ENCODE measurements at places on chromosomes 12 and 14.

- no peak for DNase-seq
These were observed 67.6 kb downstream of the SLC38A6 start for GRCh38 chr14:61048640-61049039.

GRCh38 chr12:52232203-52232673 lies 805 bp upstream of the KRT7 start:
- no peak for DNase-seq

DNA sequence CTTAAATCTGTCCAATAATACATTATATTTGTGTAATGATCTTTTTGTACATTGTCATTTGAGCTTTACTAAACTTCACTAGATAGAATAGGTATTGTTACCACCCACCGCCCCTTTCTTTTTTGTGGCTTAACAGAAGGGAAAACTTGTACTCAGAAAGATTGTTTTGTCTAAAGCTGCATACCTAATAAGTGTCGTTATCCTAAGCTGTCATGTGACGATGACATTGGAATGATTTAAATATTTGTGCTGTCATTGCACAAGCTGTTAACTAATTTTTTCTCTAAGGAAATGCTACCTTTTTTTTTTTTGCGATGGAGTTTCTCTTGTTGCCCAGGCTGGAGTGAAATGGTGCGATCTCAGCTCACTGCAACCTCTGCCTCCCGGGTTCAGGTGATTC lies 3.6 kb downstream of the DIP2B start:
- DNase-seq: no peak

DNA sequence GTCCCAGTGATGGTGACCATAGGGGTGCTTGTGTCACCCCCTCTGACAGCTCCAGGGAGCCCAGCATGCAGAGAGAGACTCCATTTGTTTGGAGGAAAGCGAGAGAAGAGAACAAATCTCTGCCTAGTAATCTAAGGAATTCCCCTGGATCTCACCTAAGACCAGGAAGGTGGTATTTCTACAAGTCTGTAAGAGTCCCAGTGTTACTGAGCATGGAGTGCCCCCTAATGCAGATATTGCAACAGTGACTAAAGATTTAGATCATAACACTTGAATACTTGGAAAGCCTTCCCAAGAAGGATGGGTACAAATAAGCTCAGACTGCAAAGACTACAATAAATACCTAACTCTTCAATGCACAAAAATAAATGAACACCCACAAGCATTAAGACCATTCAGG lies 360.4 kb upstream of the GARIN6 start:
- no peak for DNase-seq

GRCh38 chr14:61362072-61362750 lies 40.8 kb downstream of the PRKCH start:
- no peak for DNase-seq

- no peak for DNase-seq
These were observed 28.2 kb upstream of the RPLP0 start for GRCh38 chr12:120229071-120229486.

DNA sequence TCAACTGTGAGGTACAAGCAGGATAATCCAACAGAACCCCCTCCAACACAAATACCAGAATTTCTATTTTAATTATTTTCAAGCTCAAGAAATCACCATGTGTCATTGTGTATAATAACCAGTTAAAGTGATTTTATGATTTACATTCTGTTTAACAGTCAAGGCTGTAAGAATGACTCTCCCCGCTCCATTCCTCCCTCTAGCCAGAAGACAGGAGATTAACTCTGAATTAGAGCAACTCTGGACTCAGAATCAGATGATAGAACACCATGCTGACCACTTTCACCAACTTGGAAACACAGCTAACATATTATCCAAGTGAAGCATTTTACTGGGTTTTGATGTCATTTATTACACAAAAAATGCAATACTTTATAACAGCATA lies 71.9 kb downstream of the ATP2B1 start:
- no peak for DNase-seq

- no peak for DNase-seq
These were observed 44.6 kb upstream of the TUNAR start for GRCh38 chr14:95832012-95832411.

DNA sequence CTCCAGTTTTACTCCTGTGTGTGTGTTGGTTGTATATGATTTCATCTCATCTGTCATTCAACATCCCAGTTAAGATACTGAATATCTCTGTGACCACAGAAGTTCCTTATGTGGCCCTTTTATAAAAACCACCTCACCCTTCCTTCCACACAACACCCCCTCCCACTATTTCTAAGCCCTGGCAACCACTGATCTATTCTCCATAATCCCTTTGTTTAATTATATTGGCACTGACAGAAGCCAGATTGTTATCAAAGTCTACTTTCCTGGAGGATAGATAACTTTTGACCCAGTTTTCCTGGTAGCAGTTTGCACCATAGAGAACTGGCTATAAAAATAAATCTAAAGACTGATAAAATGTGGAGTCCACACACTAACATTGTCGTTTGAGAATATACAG lies 902.8 kb downstream of the SLC16A7 start:
- no peak for DNase-seq

GRCh38 chr12:39931857-39932256 lies 174.0 kb downstream of the SLC2A13 start:
- no peak for DNase-seq

GRCh38 chr12:34393086-34393820 lies 371.0 kb downstream of the ALG10 start:
- DNase-seq: peak; percentile 9

DNA sequence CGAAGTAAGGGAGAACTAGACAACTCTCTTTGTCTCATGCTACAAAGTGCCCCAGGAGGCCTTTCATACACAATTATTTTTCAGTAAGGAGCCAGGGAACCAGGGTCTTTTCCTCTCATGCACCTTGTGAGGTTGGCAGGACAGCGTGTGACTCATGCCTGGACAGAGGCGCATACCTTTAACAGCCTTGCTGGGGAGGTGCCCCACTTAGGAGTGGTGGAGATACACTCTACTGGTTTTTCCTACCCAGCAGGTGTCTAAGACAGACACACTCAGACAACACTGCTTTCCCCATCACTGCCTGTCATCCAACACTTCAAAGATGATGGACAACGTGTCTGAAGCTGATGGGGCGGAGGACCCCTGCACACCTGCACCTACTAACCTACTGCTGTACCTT lies 49.1 kb downstream of the B4GALNT3 start:
- peak; percentile 73 for DNase-seq

GRCh38 chr12:101877806-101878242 lies 444 bp downstream of the DRAM1 start:
- DNase-seq: no peak

GRCh38 chr12:51866324-51866723 lies 17.8 kb upstream of the FIGNL2 start:
- DNase-seq: no peak

DNA sequence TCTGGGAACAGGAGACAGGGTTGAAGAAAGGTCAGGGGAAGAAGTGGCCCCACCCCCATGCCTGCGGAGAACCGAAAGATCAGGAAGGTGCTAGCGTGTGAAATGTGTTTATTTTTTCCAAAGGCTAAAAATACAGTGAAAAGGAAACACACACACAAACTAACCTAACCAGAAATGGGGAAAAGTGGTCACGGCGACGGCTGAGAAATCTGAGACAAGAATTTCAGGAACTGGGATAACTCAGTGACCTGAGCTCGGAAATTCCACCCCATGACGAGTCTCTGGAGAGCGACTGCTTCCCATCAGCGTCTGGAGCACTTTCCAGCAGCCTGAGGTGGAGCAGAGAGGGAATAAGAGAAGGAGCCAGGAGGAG lies 16.6 kb upstream of the RND1 start:
- DNase-seq: no peak

- DNase-seq: no peak
These were observed 13.2 kb upstream of the C1S start for GRCh38 chr12:7047306-7047705.

- DNase-seq: no peak
These were observed 39.4 kb upstream of the BTG1 start for GRCh38 chr12:92185052-92185451.

- no peak for DNase-seq
These were observed 53.6 kb downstream of the SPATA7 start for GRCh38 chr14:88439088-88439487.

- no peak for DNase-seq
These were observed 16.2 kb downstream of the CLMN start for GRCh38 chr14:95303552-95303951.

- no peak for DNase-seq
These were observed 142.8 kb downstream of the NUAK1 start for GRCh38 chr12:105995961-105996431.

DNA sequence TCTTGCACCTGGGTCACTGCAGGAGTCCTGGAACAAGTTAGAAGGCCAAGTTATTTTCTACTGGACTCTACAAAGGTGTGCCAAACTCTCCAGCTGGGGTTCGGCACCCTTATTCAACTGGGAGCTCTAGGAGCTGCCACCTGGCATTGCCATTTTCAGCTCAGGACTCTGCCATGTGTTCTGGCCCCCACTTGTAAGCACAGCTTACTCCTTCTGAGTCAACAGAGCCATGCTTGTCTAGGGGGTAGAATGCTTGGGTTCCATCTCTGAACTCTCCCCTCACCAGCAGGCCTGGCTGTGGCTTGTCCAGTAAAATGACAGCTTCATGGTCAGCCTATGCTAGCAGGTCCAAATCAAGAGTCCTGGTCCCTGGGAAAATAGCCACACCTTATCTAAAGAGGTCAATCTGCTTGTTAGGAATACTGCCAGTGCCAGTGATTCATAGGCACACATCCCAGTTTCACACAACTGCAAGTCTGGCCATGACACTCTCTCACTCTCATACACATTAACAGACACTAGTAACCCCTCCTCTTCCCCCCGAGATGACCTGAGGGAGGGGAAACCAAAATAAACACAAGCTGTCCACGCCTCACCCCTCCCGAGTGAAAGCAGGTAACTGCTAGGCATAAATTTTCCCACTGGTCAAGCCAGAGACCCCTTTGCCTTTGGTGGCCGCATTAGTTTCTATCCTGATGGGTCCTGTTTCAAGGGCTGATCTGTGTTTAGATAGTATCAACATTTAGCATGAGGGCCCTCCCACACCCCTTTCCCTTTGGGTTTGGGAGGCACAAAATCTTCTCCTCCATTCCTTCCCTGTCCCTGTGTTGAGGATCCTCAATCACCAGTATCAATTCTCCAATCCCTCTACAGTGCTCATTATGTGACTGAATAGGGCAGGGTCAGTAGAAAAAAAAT lies 182.3 kb upstream of the GZMB start:
- no peak for DNase-seq

DNA sequence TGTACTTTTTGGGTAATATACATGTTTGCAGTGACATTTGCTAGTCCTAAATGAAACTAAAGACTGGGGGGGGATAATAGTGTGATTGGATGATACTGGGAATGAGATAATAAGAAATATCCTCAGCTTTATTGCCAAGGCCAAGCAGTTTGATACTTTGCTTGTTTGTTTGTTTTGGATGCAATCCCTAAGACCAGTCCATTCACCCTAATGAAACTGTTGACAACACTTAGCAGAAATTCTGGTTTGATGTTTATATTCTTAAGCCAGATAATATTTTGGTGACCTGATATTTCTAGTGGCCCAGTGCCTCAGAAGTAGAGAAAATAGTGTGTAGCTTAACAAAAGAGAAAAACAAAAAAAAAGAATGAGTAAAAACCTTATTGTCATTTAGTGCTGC lies 1.8 kb downstream of the PHC1 start:
- DNase-seq: no peak

DNA sequence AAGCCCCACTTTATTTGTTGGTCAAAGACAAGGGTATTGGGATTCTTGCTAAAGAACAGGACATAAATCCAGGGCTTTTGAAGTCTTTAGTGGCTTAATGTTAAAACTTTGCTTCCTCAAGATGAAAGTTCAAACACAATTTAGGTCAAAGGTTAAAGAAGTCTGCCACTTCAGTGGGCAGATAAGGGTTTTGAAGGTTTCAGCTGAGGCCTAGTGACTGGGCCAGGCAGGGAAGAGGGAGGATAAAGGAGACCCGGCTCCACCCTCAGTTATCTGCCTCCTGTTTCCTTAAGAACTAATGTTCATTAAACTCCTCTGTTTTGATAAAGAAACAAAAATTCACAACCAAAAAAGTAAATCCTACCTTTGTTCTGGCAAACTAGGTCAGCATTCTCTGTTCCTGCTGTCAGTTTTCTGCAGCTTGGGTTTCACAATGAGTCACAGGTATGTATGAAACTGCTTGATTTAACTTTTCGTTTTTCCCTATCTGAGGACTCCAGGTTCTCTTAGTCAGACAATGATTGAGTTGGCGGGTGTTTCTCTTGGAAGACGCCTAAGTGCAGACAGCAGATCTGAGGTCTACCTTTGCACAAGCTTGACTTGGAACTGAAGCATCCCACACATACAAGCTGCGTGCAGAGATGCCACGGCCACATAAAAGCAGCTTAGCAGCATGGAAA lies 208.3 kb downstream of the EXOC5 start:
- DNase-seq: no peak

GRCh38 chr14:38089123-38089522 lies 118.6 kb upstream of the SSTR1 start:
- no peak for DNase-seq

GRCh38 chr12:57575771-57576612 lies 15.0 kb upstream of the PIP4K2C start:
- DNase-seq: no peak

DNA sequence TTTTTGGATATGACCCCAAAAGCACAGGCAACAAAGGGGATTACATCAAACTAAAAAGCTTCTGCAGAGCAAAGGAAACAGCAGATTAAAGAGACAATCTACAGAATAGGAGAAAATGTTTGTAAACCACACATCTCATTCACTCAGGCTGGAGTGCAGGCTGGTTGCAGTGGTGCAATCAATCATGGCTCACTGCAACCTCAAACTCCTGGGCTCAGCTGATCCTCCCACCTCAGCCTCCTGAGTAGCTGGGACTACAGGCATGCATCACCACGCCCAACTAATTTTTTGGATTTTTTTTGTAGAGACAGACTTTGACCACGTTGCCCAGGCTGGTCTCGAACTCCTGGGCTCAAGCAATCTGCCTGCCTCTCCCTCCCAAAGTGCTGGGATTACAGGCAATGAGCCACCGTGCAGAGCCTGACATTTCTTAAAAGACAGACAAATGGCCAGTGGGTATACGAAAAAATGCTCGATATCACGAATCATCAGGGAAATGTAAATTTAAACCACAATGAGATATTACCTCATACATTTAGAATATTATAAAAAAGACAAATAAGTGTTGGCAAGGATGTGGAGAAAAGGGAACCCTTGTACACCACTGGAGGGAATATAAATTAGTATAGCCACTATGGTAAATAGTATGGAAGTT lies 9.8 kb downstream of the NCKAP5L start:
- DNase-seq: no peak

DNA sequence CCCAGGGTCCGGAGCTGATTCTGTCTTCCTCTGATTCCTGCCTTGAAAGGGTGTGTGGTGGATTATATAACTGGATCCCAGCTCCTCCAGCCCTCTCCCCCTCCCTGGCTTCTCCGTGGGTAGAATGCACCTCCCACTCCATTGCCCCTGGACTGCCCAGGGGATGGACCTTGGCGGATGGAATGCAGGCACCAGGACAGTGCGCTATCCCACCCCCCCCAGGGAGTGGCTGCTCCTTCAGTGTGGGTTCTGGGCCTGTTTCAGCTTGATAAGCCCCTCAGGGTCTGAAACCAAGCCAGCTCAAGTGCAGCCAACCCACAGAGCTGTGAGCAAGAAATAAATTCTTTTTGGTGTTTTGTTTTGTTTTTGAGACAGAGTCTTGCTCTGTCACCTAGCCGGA lies 112.4 kb upstream of the TMEM132D start:
- no peak for DNase-seq
